ENCODE measurements at places on chromosomes 5 and 9. TPM values are rescaled to one million over a fixed set of nuclear protein-coding genes. Genes with fewer than 3 reads are reported as not detected.

Gene ARL14EPL
- not detected for total RNA-seq

Gene OR1J2
- total RNA-seq = 0.50 TPM

Gene CCDC107
- total RNA-seq = 17.9 TPM

Gene BTNL8
- total RNA-seq = not detected

Gene FUT7
- total RNA-seq = not detected

Gene TEX48
- not detected for total RNA-seq

Gene EQTN
- not detected for total RNA-seq

Gene FGD3
- not detected for total RNA-seq

Gene CXXC5
- 200 TPM for total RNA-seq

Measured in smooth muscle cell of the pulmonary artery (primary cell).